ENCODE measurements at places on chromosomes 2 and 18. TPM values are rescaled to one million over a fixed set of nuclear protein-coding genes. Genes with fewer than 3 reads are reported as not detected.

SERPINB13 gene
- total RNA-seq: 281 TPM

ANTXR1 gene
- total RNA-seq: 13.9 TPM

NEURL3 gene
- not detected for total RNA-seq

LYPD6B gene
- 3.2 TPM for total RNA-seq

CPO gene
- total RNA-seq: not detected

SERPINB5 gene
- total RNA-seq: 213 TPM

SERPINB12 gene
- 0.60 TPM for total RNA-seq

LIMS2 gene
- 6.0 TPM for total RNA-seq

SLC11A1 gene
- 3.5 TPM for total RNA-seq

SAG gene
- total RNA-seq: not detected

BOK gene
- total RNA-seq: 35.0 TPM

CHMP1B gene
- 28.7 TPM for total RNA-seq

CCDC102B gene
- total RNA-seq: 1.2 TPM

MPV17 gene
- total RNA-seq: 42.7 TPM

SP3 gene
- 51.1 TPM for total RNA-seq

GPN1 gene
- 26.5 TPM for total RNA-seq

TTN gene
- total RNA-seq: 1.5 TPM

UGT1A8 gene
- total RNA-seq: 0.16 TPM

FOXI3 gene
- not detected for total RNA-seq

PDE1A gene
- total RNA-seq: 1.2 TPM

REG3G gene
- not detected for total RNA-seq

PDCL3 gene
- 24.4 TPM for total RNA-seq

KRTCAP3 gene
- total RNA-seq: 26.0 TPM

MC2R gene
- not detected for total RNA-seq

COL3A1 gene
- total RNA-seq: 43.8 TPM

FZD7 gene
- 3.0 TPM for total RNA-seq

WDR33 gene
- total RNA-seq: 38.3 TPM

MEP1B gene
- total RNA-seq: not detected

REG3A gene
- total RNA-seq: not detected

MAP3K20 gene
- total RNA-seq: 21.3 TPM

CDH19 gene
- 0.24 TPM for total RNA-seq

TEX44 gene
- total RNA-seq: not detected

C2orf81 gene
- total RNA-seq: 0.56 TPM
